Stimulated activated CD8-positive, alpha-beta memory T cell treated with anti-CD3 and anti-CD28 coated beads, Interleukin-15, amount 100 ng/mL, for 24 hours (primary cell): ENCODE measurements at places on chromosomes 2 and 18.

DNA sequence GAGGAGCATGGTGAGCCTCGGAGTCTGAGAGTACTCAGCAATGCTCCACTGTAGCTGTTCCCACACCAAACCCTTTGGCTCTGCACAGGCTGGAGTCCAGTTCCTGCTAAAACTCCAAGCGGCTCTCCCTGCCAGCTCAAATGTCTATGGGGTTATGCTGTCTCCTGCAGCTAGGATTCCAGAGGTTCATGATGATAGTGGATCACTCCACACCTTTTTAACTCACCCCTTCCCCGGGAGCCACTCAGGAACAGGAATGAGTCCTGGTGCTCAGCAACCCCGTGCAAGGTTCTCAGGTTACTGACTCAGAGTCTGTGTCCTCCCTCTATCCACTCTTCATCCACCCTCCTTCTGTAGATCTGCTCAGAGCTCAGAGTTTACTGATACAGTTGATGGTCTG, 410.0 kb downstream of the CDH19 start:
- DNase-seq: no peak

- DNase-seq: no peak
Measured at GRCh38 chr2:154589514-154589913, 109.0 kb upstream of the KCNJ3 start.

DNA sequence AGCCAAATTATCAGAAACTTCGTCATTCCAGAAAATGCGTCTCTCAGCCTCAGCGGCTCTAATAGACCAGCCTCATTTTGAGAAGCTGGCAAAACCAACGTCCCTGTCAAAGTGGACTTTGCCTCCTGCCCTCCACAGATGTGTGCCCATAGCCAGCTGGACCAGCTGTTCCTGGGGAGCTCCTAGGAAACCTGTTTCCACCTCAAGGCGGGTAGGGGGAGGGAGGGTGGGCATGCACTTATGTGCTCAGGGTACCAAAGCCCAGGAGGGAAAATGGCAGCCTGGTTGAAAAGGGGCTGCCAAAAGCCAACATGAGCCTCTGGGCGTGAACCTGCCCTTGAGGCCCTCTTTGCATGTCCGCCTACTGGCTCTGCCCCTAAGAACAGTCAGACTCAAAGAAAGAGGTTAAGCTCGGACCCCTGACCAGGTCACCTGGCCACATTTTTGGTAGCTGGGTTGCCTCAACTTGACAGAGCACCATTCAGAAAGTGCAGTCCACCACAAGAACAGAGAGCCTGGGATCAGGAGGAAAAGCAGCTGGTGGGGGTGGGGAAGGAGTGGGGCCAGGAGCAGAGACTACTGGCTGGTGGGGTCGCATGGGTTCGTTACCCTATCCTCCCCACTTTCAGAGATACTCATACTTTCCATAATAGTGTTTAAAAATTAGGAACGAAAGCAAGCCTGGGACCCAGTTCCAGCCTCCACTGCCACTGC, 3.5 kb downstream of the PER2 start:
- DNase-seq: no peak

DNA sequence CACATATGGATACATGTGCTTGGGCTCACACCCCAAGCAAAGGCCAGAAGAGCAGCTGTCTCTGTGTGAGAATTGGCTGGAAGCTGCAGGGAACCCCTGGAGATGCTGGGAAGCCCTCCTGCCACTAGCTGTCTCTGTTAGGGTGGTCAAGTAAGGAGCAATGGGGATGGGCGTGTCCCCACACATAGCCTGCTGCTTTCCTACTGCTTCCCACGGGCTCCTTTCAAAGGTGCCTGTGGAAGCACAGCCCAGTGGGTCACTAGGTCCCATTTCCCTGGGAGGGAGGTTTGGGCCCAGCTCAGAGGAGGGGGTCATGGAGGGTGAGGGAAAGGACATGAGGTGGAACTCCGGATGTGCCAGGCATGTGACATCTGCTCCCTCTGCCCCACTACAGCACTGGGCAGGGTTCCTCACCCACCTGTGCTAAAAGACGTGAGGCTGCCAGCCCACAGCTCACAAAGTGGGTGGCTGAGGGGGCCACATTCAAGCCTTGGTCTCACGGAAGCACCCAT, 24.4 kb upstream of the MAL start:
- no peak for DNase-seq

DNA sequence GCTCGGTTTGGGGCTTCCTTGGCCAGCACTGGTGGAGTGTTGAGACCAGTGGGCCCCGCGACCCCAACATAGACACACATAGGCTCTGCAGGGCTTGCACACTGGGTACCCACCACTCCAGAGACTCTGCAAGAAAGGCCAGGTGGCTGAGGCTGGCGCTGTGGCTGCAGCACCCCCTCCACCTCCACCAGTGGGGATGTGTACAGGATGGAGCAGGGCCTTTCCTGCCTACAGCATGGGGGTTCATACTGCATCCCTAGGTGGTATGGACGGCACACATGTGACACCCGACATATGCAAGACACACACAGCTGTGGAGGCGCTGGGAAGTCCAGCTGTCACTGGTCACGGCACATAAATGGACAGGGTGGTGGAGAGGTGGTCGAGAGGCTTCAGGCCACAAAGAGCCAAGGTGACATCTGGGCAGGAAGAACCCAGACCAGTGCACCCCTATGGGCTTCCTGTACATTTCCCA, 1.3 kb downstream of the RNPEPL1 start:
- no peak for DNase-seq

- DNase-seq: no peak
Measured at GRCh38 chr18:3099327-3099726, 86.4 kb upstream of the LPIN2 start.

- DNase-seq: no peak
Measured at GRCh38 chr2:156329927-156330726, 2.4 kb downstream of the NR4A2 start.

DNA sequence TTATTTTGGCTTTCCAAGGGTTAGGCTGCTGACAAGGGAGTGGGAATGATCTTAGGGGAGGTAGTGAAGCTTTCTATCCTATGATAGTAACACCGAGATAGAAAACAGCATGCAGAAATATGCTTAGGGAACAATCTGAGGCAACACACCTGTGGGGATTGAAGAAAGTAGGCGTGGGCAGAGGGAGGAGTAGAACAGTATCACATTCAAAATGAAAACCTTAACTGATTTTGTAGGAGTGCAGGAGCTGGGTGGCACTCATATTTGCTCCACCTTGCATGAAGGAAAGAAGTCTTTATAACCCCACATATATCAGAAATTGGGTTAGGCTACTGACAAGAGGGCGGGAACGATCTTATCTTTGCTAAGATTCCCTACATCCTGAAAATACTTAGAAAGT, 762.2 kb upstream of the CNTNAP5 start:
- DNase-seq: no peak

DNA sequence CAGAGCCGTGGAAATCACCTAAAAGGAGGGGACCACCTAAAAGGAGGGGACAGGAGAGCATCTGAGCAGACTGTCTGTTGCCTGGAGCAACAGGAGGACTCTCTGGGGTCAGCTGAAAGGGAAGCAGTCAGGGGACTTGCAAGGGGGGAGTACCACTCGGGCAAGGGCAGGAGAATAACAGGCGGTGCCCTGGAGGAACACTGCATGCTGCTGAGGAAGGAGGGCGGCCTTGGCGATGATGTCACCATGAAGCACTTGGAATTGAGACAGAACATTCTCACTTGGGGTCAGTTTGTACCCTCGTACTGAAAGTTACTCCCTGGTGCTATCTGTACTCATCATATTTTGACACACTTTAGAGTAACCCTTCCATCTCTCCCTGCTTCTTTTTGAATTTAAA, 18.4 kb downstream of the SIX3 start:
- no peak for DNase-seq

DNA sequence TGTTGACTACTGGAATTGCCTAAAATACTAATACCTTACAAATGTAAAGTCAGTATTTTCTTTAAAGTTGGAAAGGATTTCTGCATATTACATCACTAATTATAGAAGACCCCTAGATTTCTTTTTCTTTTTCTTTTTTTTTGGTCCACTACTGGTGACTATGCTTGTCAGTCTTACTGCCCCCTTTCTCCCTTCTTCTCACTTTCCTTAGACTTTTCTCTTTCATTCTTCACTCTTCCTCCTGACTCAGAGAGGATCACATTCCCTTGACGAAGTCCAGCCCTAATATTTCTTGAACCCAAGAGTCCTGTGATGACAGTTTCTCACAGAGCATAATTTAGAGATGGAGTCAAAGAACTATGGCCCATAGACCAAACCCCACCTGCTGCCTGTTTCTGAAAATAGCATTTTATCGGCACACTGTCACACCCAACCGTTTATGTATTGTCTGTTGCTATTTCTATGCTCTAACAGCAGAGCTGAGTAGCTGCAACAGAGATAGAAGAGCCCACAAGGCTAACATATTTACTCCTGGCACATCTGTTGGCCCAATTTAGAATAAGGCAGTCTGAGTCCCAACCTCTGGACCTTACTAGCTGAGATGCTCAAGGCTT, 40.6 kb upstream of the RIOK3 start:
- DNase-seq: no peak

- no peak for DNase-seq
Measured at GRCh38 chr18:2636126-2636631, 19.3 kb upstream of the SMCHD1 start.

GRCh38 chr2:166229678-166230023, 101.8 kb upstream of the SCN1A start:
- DNase-seq: no peak

GRCh38 chr2:66478731-66479316, 43.9 kb downstream of the MEIS1 start:
- DNase-seq: no peak

- DNase-seq: no peak
Measured at GRCh38 chr2:238900511-238900910, 52.6 kb downstream of the TWIST2 start.

- DNase-seq: no peak
Measured at GRCh38 chr2:168490946-168491605, 35.0 kb downstream of the CERS6 start.

DNA sequence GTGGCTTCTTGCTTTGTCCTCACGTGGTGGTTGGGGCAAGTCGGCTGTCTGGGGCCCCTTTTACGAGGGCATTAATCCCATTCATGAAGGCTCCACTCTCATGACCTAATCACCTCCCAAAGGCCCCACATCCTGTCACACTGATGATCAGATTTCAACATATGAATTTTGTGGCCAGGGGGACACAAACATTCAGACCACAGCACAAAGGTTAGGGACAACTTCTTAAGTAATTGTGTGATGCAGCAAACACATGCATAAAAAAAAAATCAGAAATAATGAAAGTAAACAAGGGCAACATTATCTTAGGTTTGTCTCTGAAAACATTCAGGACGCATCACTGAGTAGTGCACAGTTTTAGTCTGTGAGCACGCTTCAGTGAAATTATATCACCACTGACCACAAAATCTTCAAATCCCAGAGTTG, 54.2 kb upstream of the FRZB start:
- DNase-seq: no peak

DNA sequence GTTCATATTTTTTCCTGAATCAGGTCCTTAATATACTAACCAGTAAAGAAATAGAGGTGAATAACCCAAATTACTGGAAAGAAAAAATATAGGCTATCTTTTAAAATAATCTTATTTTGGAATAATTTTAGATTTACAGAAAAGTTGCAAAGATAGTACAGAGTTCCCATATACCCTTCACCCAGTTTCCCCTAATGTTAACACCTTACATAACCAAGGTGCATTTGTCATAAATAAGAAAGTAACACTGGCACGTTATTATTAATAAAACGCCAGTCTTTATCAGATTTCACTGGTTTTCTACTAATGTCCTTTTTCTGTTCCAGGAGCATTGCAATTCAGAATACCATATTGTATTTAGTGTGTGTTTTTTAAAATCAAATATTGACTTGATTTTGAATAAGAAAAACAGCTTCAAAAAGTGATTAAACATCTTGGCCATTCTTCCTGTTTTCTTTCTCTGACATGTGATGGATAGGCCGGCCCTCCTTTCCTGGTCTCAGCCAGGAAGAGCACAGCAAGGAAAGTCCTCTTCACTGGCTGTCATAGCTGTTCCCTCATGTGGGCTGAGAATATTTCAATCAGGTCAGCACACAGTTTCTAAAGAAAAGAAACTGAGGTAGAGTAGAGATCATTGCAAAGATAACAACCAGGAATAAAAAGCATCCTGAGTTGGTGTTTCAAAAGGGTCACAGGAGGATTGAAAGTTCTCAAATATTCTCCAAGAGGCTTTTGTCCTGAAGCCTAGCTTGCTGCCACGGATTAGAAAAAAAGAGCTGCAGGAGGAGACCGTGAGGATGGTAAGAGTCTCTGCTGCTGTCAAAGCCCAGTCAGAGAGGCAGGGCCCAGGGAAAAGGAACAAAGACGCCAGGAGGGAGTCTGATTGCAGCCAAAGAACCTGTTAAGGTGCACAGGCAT, 79.3 kb upstream of the ARL5A start:
- DNase-seq: no peak
